ENCODE measurements at places on chromosomes 7 and 10. TPM values are rescaled to one million over a fixed set of nuclear protein-coding genes. Genes with fewer than 3 reads are reported as not detected.

DNA sequence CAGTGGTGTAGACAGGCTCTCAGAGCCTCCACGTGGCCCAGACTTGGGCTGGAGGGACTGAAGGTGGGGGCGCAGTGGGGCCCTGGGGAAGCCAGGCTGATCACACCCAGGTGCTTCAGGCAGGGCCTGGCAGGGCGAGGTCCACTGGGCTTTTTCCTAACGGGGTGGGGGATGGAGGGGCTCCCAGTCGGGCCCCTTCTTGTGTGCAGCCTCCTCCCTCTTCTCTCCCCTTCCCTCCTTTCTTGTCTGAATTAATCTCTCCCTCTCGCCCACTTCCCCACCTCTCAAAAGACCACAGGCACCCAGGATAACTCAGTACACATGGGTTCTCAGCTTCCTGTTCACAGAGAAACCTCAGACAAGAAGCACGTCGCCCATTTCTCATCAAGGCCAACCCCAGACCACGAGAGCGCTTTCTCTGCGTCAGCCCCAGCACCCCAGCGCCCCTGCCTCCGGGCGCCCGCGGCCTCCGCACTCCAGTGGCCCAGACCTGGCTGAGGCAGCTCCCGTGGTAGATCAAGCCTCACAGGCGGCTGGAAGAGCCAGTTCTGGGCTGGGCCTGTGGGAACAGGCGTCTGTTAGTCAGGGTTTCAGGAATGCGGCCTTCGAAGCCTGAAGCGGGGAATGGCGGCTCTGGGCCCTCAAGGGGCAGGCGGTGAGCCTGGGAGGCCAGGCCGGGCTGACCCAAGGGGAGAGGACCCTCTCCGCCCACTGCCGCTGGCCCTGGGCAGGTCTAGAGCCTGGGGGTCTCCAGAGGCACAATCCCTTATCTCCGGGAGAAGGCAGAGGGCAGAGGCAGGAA lies 50.6 kb downstream of the PWWP2B start:
- no peak for DNase-seq

DNA sequence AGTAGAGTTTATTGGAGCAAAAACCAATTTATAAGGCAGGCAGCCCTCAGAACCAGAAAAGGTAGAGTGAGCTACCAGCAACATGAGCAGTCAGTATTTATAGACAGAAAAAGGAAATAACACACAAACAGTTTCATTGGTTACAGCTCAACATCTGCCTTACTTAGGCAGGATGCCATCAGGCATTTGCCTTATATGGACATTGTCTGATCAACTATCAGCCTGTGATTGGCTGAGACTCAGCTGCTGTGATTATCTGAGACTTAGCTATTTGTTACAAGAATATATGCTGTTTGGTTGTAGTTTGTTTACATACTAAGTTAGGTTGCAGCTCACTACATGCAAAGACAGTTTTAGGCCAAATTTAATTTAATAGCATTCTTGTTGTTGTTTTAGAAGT lies 60.4 kb upstream of the CDK1 start:
- DNase-seq: no peak

- DNase-seq: no peak
These were observed 11.2 kb upstream of the SLC35B4 start for GRCh38 chr7:134327896-134328295.

- DNase-seq: no peak
These were observed 192.8 kb upstream of the ZMIZ1 start for GRCh38 chr10:78875932-78876331.

GRCh38 chr7:145269418-145270161 lies 433.7 kb upstream of the TPK1 start:
- DNase-seq: no peak

DNA sequence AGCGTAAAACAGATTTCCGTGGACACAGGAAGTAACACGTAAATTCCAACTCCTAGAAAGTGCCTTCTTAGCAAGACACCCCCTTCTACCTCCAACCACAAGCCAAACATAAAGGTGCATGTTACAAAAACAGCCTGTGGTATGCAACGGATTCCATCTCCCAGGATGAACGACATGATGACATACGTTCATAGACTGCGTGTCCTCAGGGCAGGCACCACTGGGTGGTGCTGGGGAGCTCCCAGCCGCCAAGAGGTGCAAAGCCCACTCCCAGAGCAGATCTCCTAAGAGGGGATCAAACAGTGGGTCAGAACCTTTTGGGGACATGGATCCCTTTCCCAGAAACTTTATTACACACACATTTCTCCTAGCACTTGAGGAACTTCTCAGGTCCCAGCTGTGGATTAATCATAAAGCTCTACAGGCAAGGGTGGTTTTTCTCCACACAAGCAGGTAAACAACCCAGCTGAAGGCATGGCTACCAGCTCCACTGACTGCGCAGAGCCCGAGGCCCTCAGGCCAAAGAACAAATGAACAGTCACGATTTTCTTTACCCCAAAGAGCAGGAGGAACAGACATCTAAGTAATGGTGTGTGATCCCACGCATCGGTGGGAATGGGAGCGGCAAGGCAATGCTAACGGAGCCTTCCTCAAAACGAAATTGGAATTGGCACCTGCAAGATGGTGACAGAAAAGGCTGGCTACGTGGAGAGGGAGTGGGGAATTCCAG lies 13.8 kb downstream of the PSAP start:
- no peak for DNase-seq

- no peak for DNase-seq
These were observed 13.9 kb downstream of the FKBP6 start for GRCh38 chr7:73341877-73342276.

DNA sequence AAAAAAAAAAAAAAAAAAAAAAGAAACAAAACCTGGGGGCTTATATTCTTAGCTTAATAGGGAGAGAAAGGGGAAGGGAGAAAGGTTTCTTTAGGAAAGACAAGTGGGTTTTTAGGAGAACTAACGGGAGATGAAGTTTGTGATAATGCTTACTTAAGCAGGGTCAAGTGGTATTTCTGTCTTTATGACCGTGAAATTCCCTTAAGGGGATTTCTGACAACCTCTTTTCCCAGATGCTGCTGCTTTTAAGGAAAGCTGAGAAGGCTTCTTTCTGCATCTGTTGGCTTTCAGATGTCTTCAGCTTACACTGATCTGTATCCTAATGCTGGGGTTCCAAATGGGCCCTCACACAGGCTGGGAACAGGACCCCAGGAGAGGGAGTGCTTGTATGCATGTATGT lies 42.6 kb downstream of the ADAMTS14 start:
- DNase-seq: no peak

- DNase-seq: no peak
These were observed 26.2 kb upstream of the LMBR1 start for GRCh38 chr7:156919132-156919713.

- DNase-seq: peak; percentile 37
These were observed 40.3 kb downstream of the ARHGAP22 start for GRCh38 chr10:48564466-48565160.

DNA sequence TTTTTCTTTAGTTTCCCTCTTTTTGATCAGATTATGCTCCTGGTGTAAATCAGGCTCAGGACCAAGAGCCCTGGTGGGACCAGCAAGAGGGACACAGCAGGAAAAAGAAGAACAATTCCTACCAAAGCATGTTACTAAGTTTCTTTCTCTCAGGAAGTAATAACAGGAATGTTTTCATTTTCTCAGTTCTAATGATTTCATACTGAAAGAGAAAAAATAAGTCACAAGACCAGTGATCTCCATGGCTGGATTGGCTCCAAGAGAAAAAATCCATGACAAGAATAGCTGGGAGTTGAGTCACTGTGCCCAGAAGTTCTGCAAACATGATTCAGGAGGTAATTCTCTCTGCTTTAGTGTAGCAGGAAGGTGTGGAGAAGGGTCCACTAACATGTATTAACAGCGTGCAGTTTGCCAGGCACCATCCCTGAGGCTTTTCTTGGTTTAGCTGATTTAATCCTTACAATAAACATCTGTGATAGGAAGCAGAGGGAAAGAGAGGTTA lies 23.8 kb upstream of the IFIT2 start:
- DNase-seq: no peak

- no peak for DNase-seq
These were observed 815 bp downstream of the GIMAP8 start for GRCh38 chr7:150451097-150451793.

DNA sequence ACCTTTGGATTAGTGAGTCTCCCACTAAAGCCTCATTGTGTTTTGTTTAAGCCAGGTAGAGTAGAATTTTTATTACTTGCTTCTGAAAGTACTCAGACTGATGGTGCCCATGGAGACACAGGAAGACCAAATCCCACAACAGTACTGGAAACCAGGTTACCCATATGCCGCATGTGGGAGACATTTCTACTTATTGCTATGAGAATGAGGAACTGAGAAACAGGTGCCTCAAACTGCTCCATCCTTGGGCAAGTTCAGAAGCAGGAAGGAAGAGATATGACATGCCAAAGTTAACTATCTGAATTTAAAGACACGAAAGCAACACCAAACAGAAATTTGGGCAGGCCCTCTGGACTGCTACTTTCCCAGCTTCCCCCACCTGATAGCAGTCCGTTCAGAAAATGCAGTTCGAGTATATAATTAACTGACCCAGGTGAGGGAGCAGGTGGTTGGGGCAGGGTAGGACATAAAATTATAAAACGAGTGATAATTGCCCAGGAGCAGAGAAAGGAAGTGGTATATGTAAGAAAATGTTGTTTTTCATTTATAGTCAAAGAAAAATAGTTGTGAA lies 382.3 kb upstream of the MTPN start:
- DNase-seq: no peak

DNA sequence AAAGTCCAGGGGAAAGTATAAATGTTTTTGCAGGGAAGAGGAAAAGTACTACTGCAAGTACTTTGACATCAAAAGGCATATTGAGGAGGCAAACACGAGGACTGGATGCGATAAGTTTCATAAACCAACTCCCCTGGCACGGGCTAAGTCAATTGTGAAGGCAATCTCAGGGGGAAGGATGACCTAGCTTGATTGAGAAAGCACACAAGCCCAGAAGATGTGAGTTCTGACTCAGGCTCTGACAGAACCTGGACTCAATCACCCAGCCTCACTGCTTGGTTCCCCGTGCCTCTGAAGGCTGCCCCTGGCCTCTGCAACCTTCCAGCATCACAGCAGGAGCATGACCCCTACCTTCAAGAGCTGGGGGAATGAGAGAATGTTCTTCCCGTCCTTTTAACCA lies 93.2 kb upstream of the ZNF438 start:
- DNase-seq: no peak

DNA sequence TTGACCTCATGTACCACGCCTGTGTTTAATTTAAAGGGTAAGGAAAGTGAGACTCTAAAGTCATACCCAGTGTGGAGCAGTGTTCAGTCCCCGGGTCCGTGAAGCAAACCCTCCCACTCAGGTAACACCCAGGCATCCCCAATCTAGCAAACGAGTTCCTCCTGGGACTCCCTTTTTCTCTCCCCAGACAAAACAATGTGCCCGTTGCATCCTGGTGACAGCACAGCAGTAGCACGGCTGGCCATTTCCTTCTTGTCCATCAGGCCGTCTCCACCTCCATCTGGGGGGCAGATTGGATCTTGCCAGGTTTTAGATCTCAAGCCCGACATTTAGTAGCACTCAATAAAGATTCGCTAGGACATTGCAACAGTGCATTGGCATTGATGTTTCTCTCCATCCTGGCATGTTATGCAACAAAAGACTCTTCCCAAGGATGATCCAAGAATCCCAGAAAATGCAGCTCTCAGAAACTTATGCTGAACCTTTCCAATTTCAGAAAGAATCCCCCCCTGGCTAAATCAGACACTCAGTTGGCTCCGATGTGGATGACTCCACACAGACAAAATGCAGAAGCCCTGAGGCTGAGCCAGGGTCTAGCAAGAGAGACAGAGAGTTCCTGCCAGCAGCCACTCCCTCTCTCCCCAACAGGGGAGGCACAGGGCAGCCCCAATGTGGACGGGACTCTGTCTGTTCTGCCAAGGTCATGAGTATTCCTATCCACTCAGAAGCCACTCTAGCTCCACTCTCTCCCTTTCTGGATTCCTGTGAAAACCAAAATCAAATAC lies 274.5 kb upstream of the MGMT start:
- DNase-seq: no peak

DNA sequence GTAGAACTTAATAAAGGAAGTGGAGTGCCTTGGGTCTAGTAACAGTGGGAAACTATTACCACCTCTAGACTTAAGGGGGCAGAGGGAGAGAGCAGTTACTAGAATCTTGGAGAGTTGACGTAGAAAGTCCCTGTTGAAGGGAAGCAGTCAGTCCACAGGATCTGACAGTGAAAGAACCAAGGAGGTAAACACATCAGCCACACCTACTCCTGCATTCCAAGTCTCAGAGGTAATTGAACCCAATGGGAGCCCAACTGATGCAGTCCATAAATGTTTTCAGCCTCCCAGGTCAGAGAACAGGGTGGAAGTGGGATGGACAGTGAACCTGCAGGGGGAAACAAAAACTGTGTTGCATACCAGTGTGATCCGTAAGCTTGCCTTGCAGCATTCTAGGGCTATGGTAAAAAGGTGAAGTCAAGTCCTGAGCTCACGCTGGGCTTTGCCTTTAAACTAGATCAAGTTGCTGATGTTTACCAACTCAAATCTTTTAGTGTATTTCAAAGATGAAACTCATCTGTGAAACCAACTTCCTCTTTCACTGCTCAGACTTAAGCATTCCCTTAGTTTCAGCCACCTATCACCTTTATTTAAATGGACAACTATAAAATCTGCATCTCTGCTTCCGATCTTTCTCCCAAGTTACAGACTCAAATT lies 57.2 kb downstream of the SLC16A12 start:
- no peak for DNase-seq

- DNase-seq: no peak
These were observed 25.1 kb downstream of the TBXAS1 start for GRCh38 chr7:139854124-139854511.

INMT gene
- total RNA-seq: 5.6 TPM

DPP6 gene
- total RNA-seq: 7.9 TPM

HTR5A gene
- total RNA-seq: not detected

ANLN gene
- 18.9 TPM for total RNA-seq

SSC4D gene
- total RNA-seq: not detected

C10orf143 gene
- 0.74 TPM for total RNA-seq

CPED1 gene
- total RNA-seq: 27.3 TPM
